T-helper 1 cell (primary cell): ENCODE measurements at places on chromosomes 12 and 14.

GRCh38 chr12:54232790-54233189 lies 44.0 kb upstream of the SMUG1 start:
- DNase-seq: no peak

- no peak for DNase-seq
Measured at GRCh38 chr12:130504110-130504839, 166.6 kb downstream of the PIWIL1 start.

GRCh38 chr12:86387591-86388145 lies 131.5 kb upstream of the MGAT4C start:
- no peak for DNase-seq

GRCh38 chr12:11827091-11828061 lies 177.9 kb downstream of the ETV6 start:
- DNase-seq: no peak

- no peak for DNase-seq
Measured at GRCh38 chr14:53054457-53054856, 98.7 kb downstream of the DDHD1 start.

GRCh38 chr12:31009976-31010375 lies 63.7 kb upstream of the DDX11 start:
- DNase-seq: no peak

DNA sequence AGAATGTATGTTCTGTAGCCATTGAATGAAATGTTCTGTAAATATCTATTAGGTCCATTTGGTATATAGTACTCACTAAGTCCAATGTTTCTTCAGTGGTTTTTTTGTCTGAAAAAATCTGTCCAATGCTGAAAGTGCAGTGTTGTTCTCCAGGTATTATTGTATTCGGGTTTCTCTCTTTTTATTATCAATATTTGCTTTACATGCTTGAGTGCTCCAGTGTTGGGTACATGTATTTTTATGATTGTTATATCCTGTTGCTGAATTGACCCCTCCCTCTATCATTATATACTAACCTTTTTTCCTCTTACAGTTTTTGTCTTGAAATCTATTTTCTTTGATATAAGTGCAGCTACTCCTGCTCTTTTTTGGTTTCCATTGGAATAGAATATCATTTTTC lies 382.2 kb downstream of the CCER1 start:
- no peak for DNase-seq

GRCh38 chr12:94336211-94336925 lies 123.3 kb downstream of the CEP83 start:
- no peak for DNase-seq

- no peak for DNase-seq
Measured at GRCh38 chr12:112420740-112421139, 2.0 kb downstream of the PTPN11 start.

- no peak for DNase-seq
Measured at GRCh38 chr14:21070610-21071224, 613 bp downstream of the ARHGEF40 start.

DNA sequence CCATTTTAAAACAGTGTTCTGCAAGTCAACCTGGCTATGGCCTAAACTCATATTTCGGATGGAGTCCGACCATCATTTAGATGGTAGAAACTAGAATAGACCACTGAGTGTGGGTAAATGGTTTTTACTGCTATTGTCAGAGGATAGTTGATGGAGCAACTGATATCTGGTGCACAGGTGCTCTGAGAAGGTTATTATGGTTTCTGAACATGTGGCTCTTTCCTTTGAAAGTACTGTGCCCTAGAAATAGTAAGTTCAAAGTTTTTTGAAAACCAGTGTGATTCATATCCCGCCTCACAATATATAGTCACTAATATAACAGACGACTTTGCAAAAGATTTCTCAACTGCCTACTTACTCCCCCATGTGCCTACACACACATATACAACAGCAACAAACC lies 64.4 kb upstream of the BTG1 start:
- no peak for DNase-seq

GRCh38 chr14:54730156-54730961 lies 163.4 kb downstream of the SAMD4A start:
- DNase-seq: peak; percentile 86

DNA sequence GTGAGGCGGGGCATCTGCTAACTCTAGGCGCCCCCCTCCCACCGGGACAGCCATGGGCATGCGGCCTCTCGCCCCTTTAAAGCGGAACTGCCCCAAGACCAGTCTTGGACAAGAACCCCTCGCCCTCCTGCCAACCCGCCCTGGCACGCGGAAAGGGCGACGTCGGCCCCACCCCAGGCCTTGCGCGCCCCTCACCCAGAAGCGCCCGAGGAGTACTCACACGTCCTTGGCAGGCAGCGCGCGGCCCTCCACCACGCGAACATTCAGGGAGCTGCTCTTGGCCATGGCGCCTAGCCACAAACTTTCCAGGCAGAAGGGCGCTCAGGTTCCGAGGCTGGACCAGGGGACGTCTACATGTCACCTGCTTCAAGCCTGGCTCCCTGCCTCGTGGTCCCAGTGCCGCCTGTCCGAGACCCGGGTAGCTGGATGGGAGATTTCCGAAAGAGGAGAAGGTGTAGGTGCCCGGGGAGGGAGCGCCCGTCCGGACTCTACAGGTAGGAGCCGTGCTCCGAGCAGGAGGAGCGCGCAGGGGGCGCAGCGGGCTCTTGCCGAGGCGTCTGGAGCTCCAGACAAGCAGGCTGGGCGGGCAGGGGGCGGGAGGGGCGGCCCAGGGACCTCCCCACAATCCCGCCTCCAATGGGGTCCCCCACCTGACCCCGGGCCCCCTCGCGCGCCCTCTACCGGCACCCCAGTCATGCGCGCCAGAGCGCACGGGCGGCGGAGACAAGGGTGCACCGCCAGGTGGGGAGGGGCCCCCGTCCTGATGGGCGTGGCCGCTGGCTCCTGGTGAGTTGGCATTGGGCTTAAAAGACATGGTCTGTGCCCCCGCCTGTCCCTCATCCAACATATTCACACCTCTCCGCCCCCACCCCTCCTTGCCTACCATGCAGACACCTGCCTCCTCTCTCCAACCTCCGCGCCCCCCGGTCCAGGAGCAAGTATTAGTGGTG lies at the start of gene RASAL1:
Gene RASAL1, minus strand, starts transcription at position 584 of the 950 bp plus-strand sequence. Its CDS starts 299 bp downstream, at position 285.
- peak; percentile 79 for DNase-seq
